Fibroblast of upper back skin (primary cell): ENCODE measurements at places on chromosomes 5 and 9.

DNA sequence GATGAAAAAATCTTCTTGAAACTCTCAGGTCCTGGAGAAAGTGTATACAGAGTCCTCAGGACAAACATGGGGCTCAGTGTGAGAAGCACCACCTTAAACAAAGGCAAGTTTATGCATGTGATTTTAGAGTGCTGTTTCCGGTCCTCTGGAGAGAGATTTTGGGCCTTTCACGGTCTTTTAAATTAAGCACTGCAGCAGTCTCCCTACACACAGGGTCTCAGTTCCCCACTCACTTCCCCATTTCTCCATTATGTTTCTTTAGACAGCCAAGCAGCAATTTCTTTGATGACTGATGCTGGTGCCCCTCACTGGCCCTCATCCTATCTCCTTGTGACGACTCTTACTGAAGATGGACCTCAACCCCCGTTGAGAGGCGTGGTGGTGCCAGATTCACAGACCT, 220.2 kb upstream of the CLINT1 start:
- DNase-seq = no peak

- peak; percentile 26 for DNase-seq
Measured at GRCh38 chr5:142852416-142853198, 82.4 kb downstream of the ARHGAP26 start.

DNA sequence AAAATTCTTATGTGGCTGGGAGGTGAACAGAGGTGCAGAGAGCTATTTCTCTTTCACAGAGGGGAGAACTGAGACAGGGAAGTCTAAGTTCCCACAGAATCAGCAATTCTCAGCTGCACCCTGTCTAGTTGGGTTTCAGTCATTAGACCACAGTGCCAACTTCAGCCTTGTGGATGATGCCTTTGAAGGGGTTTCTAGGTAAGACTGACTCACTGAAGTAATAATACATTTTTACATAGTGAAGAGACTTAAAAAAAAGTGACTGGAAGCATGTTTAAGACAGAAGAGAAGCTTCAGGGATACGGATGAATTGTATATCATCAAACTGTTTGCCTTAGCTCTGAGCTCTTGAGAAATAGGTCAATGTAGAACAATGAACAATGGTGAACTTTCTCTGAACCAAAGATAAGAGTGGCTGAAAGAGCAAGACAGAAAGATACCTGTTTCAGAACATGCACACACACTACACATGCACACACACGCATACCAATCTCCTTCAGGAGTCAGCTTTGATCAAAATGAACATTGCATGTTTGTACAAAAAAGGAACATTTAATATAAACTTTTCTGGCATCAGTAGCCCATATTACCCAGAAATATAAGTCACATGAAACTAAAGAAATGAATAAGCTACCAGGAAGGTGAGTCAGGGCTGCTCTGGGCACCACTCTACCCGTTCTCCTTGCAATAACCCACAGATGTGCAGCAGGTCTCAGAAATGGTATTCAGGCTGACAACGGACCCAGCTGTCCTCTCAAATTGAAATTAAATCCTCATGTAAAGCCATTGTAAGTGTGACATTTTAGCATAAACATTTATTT, 12.6 kb upstream of the FYB1 start:
- DNase-seq = no peak

- DNase-seq = no peak
Measured at GRCh38 chr9:125989090-125989501, 241.9 kb downstream of the PBX3 start.

DNA sequence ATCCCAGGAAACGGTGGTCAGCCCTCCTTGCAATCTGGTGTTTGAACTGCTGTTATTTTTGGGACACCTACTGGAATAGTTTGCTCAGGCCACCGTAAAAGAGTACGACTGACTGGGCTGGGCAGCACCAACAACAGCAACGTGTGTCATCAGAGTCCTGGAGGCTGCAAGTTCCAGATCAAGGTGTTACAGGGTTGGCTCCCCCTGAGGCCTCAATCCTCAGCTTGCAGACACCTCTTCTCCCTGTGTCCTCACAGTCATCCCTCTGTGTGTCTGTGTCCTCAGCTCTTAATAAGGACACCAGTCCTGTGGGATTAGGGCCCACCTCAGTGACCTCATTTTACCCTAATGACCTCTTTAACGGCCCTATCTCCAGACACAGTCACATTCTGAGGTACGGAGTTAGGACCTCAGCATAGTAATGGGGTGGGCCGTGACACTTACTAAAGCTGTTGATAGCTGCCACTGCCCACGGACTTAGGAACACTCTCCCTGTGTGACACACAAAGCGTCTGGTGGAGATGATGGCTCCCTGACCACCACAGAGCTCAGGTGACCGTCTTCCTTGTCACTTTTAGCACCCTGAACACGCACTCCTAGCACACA, 16.8 kb downstream of the GLT6D1 start:
- DNase-seq = no peak

DNA sequence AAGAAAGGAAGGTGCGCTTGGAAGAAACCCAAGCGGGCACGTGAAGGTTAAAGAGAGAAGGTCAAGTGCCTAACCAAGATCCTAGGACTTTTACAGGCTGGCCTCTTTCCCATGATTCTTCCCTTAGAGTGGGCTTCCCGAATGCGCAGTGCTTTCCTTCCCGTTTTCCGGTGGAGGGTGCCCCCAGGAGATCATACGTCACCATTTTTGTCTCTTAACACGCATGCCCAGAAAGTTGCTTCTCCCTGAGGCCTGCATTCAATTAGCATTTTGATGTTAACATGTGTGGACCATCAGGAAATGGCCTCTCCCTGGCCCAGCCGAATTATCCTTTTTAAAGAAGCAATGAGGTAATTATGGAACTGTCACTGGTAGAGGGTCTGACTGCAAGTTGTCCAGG, 1.9 kb upstream of the RUSC2 start:
- peak; percentile 81 for DNase-seq

DNA sequence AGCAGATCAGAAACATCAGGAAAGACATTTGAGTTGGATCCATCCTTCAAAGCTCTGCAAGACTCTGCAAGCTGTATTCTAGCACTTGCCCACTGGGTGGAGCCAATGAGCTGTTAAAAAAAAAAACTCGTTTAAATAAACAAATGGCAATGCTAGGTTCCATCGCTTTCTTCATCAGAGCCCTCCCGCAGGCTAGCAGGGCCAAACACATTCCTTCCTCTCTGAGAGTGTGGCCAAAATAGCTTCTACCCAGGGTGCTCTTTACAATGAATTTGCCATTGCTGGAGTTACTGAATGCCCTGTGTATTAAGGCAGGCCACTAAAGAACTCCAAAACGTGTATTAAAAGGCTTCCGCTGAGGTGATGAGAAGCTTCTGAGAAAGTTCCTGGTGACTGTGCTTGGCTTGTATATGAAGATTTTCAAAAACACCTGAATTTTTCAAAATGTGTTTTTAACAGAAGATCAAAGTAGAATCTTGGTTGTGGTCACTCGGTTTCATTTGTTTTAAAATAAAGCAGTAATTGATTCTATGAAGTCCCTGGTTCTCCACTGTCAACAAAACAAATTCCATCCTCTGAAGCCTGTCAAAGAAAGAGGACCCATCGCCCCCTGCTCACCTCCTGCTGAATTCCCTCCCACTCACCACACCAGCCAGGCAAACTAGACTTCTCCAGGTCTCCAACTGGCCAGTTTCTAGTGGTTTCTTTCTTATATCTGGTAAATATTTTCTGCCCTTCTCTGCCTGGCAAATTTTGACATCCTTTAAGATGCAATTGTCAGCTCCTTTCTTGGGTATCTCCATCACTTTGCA, 36.5 kb upstream of the EQTN start:
- peak; percentile 78 for DNase-seq
